ENCODE measurements at places on chromosomes 5 and 9.

GRCh38 chr9:36438536-36439236 is 38.6 kb upstream of the RNF38 start:
- DNase-seq = no peak

DNA sequence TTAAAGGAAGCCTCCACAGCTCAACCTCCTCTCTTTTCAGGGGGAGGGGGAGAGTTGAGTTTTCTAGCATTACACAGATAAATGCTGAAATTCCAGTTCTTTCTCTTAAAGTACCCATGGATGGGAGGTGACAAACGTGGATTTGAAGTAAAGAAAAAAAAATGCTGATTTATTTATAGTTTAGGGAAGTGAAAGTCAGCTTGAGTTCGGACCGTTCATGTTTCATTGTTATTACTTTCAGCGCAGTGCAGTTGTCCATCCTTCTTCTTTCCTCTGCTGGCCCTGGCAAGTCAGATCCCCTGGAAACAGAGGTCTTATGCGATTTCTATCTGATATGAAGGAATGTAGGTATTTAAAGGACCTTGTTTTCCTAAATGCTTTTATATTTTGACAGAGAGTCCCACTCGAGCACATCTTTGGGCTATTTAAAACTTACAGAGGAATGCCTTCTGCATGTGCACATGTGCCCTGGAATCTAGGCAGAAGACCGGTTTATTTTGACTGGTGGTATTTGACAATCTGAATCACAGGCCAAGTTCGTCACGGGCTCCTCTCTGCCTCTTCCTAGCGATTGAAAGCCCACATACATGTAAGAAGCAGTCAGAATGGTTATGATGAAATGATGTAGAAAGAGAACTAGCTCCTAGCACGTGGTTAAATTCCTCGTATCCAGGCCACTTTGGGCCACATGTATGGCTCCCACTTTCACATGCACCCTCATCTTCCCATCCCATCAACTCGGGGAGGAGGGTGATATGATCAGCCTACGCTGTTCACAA is 385.2 kb upstream of the KLF4 start:
- DNase-seq = no peak

DNA sequence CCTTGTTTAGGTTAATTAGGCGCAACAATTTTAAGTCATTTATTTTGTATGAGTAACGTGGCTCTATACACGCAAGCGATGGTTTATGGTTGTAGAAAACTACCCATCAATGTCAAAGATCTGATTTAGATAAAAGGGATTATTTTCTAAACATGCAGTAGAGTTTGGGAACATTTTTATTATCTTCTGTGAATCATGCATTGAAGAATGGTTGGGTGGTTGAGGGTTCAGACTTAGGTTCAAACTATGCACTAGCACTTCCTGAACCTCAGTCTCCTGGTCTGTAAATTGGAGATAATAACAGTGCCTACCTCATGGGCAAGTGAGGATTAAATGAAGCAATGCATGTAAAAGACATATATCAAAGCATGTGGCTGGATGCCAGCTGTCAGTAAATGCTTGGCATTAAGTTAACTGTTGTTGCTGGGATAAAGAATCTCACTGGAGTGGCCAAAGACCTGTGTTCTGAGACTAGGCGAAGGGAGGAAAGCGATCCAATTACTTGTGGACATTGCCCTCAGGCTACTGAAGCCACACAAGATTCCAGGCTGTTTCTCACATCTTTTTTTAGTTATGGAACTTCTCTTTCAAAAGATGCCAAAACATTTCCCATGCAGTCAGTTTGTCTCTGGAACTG is 1.1 kb upstream of the OTULINL start:
- no peak for DNase-seq

- no peak for DNase-seq
These were observed 84.9 kb downstream of the ZNF608 start for GRCh38 chr5:124661317-124662141.

GRCh38 chr5:41878173-41878572 is 7.9 kb upstream of the OXCT1 start:
- no peak for DNase-seq

DNA sequence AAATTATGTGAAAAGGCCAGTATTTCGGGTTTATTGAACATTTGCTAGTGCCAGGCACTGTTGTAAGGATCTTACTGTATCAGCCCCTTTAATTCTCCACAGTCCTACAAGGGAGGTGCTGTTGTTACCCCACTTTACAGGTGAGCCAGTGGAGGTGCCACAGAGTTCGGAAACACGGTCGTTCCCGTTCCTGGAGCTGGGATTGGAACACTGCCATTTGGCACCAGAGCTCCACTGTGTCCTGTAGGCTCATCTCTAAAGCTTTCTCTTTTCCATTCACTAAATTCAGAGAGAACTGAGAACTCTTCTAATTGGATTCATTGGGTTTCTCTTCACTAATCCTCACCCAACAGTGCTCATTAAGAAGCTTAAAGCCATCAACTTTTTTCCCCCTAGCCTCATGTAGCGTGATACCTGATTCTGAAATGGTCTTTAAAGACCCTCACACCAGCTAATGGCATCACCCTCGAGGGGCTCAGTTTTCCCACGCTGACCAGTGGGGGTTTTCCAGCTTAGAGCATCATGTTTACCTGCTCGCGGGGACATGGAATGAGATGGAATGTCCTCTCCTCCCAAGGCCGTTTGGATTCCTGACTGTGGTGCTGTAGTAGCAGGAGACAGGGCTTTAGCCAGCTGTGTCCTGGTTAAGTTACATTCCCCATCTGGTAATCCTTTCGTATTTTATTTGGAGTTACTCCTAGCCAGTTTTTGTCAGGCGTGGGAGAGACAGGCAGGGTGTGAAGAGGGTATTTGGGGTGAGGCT is 5.8 kb downstream of the ERGIC1 start:
- DNase-seq = no peak

DNA sequence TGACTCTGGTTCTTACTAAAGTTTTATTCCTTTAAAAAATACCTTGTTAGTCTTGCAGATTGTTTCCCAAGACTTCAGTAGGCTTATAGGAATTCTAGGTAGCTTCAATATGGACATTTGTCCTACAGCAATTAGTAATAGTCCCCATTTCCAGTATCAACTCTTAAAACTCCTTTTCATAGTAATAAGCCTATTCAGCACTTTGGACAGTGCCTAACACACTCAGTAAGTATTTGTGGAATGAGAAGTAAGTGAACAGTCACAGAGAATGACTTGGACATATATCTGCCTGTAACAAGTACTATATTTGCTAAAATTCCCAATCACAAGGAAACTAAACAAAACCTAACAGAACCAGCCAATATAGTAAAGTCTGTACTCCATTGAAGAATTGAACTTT is 1291.8 kb upstream of the DMAC1 start:
- DNase-seq = no peak

- DNase-seq = no peak
These were observed 150.3 kb downstream of the RASEF start for GRCh38 chr9:82912645-82913044.

DNA sequence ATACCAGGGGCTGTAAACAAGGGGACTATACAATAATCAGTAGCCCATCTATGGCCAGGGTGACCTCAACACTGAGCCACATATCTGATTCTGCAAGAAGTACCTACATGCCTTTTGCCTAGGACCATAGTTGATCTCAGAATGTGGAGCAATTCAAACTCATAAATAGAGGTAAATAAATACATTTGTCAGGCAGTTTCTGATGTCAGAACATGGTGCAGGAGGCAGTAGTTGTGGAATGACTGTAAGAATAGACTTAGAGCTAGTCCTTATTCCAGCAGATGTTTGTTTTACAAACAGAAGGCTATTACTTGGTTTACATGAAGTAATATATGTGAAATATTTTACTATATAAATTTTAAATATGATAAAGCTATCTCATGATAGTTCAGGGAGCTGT is 330.7 kb upstream of the DAB2 start:
- DNase-seq = no peak

GRCh38 chr5:143707806-143708205 is 104.2 kb upstream of the HMHB1 start:
- DNase-seq = no peak

DNA sequence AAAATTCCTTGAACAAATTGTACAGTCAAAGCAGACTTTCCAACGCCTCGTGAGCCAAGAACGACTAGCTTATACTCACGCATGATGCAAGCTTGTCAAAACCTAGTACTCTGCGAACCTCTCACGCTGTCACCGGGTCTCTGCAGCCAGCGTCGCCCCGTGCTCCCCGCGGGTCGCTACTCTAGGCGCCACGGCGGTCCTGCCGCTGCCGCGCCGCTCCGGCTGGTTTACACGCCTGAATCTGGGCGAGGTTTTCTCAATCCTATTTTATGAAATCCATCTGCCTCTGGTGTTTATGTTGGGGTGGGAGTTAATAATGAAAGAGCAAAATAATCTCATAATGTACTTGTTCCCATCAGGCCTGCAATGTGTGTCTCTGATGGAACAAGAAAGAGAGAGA is 90.9 kb downstream of the SV2C start:
- no peak for DNase-seq

- no peak for DNase-seq
These were observed 46.7 kb downstream of the FNBP1 start for GRCh38 chr9:129996161-129996830.

DNA sequence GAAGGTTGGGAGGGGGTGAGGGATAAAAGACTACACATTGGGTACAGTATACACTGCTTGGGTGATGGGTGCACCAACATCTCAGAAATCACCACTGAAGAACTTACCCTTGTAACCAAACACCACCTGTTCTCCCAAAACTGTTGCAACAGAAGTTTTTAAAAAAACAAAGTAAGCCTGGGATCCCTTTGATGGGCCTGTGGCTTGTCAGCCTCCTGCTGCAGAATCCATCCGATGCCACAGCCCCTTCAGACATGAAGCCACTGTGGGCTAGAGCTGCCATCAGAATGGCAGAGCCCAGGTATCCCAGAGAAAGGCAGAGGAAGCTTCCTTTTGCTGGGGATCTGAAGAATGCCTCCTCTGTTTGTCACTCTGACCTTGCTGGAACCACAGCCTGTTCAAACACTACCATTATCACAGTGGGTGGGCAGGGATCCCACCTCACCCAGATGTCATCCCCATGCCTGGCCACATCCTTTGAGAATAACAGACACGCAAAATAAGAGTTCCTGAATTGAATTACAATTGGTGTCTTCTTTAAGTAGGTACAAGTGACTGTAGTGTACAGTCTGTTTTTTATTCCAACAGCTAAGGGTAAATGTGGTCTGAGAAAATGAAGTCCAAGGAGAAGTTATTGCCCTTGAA is 78.1 kb upstream of the DIRAS2 start:
- no peak for DNase-seq

GRCh38 chr9:134560654-134561053 is 80.9 kb upstream of the COL5A1 start:
- no peak for DNase-seq

GRCh38 chr9:1701113-1701512 is 314.0 kb upstream of the SMARCA2 start:
- no peak for DNase-seq

DNA sequence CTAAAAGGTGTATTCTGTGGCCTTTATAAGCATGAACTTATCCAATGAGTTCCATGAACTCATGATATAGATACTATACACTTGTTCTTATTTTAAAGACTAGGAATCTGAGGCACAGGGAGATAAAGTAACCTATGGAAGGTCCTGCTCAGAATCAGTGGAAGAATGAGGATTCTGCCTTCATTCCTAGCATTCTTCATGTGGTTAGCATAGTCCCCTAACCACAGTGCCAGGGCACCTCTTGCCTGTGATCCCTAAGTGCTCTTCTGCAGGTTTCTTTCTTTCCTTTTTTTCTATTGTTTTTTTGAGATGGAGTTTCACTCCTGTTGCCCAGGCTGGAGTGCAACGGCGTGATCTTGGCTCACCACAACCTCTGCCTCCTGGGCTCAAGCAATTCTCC is 174.1 kb downstream of the C9orf152 start:
- no peak for DNase-seq

- DNase-seq = no peak
These were observed 44.1 kb upstream of the SHISAL2B start for GRCh38 chr5:64646169-64646568.

GRCh38 chr9:110031511-110032173 is 176.3 kb downstream of the C9orf152 start:
- DNase-seq = no peak

- no peak for DNase-seq
These were observed 2.0 kb downstream of the ASPN start for GRCh38 chr9:92480291-92480771.

GRCh38 chr9:89690334-89690912 is 85.6 kb downstream of the GADD45G start:
- no peak for DNase-seq

- DNase-seq = no peak
These were observed 28.4 kb downstream of the PSAT1 start for GRCh38 chr9:78325343-78325742.

GRCh38 chr5:983568-983967 is 25.0 kb upstream of the NKD2 start:
- no peak for DNase-seq

- no peak for DNase-seq
These were observed 24.9 kb downstream of the PITX1 start for GRCh38 chr5:135008981-135009735.
